Stimulated activated CD8-positive, alpha-beta memory T cell treated with anti-CD3 and anti-CD28 coated beads, Interleukin-15, amount 100 ng/mL, for 24 hours (primary cell): ENCODE measurements at places on chromosomes 16 and 17.

DNA sequence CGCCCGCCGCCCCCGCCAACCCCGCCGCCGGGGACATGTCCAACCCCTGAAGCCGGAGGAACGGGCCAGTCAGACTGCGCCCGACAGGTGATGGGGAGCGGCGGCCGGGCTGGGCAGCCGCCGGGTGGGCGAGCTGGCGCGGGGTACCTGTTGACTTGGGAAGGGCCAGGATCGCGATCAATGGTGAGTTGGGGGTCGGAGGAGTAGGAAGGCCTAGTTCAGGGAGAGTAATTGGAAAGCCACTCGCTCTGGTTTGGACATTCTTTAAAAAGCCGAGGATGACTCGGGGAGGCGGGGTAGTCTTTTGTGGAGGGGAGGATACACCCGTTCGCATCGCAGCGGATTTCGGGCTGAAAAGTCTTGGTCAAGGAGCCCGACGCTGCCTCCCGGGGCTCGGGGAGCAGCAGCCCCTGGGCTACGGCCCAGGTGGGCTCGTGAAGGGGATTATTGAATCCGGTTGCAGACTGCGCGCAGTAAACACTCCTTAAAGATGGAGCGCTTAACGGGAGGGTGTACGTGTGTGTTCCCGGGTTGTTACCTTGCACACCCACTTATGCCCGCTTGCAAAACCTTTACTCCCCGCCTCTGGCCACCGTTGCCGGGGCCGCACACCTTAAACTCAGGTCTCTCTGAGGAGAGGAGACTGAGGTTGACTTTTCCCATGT lies 123.8 kb downstream of the GOSR1 start:
- DNase-seq = no peak

DNA sequence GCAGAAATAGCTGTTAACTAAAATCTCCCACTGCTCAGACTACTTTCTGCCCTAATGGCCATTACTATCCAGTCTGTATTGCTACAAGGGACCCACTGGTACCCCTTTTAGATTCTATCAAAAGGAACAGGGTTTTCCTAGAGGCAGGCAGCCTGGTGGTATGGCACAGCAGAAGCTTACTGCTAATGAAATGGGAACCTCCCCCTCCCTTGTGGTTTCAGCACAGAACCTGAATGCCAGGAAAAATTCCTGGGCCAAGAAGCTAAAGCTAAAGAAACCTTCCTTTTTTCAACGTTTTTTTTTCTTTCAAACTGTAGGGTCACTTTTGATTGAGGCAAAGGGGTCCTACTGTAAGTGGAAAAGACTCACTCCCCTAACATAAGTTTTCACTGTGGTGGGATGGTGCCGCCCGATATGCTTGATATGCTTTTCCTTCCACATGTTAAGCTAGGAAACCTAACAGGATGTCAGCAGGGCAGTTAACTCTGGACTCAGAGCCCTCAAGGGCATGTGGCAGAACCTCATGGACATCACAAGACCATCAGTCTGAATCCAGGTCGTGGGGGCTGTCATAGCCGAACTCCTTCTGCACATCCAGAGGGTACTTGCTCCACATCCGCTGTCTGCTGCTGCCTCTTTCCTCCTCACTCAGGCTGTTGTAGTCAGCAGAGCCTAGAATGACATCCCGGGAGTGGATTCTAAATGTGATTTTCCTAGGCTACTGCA lies 9.8 kb downstream of the SLC7A6OS start:
- DNase-seq = no peak

GRCh38 chr16:426115-426905 lies 861 bp downstream of the RAB11FIP3 start:
- DNase-seq = no peak

DNA sequence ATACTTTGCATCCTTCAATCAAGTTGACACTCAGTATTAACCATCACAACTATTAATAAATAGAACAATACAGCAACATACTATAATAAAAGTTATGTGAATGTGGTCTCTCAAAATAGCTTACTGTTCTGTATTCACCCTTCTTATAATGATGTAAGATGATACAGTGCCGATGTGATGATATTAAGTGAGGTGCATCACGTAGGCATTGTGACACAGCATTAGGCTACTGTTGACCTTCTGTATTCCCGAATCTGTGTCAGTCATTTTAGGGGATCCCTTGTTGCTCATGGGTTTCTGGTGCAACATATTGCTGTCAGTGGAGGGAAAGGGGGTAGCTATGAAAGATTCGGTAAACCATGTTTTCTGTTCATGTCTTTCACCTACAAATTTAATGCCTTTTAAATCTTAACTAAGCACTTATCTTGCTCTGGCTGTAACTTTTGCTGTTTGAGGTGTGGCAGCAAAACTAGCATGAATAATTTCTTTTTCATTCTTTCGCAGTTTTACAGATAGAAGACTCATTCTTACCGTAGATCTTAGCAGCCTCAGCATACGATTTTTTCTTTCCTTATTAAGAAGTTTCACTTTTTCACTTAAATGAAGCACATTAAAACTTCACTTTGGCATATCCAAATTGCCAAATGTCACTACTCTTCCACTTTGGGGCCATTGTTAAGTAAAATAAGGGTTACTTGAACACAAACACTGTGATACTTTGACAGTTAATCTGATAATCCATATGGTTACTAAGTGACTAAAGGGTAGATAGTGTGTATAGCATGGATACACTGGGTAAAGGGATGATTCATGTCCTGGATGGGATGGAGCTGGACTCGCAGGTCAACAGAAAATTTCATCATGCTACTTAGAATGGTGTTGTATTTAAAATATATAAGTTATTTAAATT lies 29.6 kb downstream of the NFAT5 start:
- no peak for DNase-seq

DNA sequence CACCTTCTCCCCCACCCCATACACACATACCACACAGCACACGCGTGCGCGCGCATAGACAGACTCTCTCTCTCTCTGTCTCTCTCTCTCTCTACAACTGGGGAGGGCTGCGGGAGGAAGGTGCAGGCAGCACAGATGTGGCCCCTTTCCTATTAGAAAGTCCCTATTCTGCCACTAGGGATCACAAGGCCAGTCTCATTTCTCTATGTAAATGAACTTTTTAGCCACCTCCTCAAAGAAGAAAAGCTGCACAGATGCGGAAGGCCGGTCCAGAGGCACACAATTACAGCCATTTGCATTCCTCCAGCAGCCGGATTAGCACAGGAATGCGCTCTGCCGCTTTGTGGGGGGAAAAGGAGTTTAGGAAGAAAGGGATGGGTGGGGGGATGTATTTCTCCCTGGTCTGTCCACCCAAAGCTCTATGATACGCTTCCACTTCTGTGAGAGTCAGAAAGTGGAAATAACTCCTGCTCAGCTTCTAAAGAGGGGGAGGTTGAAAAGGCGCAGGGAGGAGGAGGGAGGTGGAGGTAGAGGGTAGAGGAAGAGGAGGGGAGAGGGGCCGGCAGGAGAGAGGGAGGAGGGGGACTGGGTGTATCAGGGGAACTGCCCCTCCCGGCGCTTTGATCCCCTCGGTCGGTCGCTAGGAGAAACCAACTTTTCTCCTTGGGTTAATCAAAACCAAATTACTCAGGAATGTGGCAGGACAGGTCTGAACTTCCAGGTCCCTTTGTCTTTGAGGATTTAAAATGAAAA lies 11.7 kb downstream of the ZFHX3 start:
- DNase-seq = no peak

DNA sequence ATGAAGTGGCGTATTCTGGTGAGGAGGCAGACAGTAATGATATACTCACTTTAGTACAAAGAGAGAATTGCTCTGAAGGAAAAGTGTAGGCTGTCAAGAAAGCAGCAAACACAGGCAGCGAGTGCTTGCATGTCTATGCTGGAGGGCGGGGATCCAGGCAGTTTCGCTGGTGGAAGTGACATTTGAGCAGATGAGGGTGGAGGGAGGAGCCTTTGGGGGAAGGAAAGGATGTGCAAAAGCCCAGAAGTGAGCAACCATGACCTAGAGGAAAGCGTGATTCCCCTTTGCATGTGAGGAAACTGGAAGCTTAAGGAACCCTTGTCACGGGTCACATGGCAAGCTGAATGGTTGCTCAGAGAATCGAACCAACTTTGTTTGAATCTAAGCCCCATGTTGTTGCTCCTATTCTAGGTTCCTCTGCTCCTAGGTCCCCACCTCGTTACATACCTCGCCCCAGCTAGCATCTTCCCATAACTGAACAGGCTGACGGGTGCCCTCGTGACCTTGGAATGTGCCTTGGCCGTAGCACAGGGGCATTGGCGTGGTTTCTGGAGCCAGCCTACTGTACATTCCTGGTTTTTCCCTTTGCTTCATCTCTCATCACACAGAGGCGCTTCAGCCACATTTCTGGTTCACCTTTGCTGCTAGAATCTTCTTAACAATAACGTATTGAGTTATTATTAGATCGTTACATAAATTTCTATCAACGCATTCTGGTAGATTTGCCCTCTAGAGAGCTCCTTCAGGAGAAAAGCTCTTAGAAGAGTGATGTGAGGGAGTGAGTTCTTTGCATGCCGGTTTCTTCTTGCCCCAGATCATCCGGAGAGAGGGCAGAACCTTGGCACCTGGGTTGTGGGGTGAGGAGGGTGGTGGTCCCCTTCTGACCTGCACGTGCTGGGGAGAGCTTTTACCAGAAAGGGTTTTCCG lies 191.8 kb downstream of the SNX29 start:
- no peak for DNase-seq

DNA sequence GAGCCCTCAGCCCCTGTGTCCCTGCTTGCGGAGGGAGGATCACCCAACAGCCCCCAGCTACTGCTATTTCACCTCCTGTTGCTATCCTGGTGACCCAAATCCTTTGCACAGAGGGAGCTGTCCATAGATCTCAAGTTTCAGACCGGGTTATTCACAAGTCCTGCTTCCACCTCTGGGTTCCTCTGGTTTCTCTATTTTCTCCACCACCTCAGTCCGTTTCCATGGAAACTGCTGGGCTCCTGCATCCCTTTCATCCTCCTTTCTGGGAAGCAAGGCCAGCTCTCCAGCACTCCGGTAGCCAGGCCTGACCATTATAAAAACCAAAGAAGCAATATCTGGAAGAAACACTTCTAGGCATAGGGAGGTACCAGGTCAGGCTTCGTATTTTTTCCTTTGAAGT lies 4.8 kb upstream of the CALB2 start:
- DNase-seq = no peak
